Uterus (tissue), 4 donors: ENCODE measurements at places on chromosomes 2 and 18. TPM values are rescaled to one million over a fixed set of nuclear protein-coding genes. Genes with fewer than 3 reads are reported as not detected.

DNA sequence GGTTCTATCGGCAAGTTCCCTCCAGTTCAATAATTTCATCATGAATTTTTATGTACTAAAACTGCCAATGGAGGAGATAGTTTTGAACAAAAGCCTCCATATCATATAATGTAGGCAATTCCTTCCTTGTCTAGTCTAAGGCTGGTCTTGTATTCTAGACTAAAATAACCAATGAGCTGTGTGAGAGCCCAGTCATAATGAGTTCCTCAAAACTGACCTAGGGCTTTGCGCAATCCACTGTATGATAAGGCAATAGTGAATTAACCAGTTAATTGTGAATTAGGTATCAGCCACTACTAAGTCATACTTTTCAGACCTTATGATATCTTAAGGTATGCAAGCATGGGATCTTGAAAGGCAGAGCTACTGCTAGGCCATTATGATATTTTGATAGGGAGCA, 7.6 kb upstream of the UXS1 start:
- no peak for DNase-seq

- no peak for DNase-seq
Observed at GRCh38 chr18:13006531-13007247, 15.5 kb downstream of the CEP192 start.

- no peak for DNase-seq
Observed at GRCh38 chr2:136766073-136766404, 694 bp downstream of the THSD7B start.

DNA sequence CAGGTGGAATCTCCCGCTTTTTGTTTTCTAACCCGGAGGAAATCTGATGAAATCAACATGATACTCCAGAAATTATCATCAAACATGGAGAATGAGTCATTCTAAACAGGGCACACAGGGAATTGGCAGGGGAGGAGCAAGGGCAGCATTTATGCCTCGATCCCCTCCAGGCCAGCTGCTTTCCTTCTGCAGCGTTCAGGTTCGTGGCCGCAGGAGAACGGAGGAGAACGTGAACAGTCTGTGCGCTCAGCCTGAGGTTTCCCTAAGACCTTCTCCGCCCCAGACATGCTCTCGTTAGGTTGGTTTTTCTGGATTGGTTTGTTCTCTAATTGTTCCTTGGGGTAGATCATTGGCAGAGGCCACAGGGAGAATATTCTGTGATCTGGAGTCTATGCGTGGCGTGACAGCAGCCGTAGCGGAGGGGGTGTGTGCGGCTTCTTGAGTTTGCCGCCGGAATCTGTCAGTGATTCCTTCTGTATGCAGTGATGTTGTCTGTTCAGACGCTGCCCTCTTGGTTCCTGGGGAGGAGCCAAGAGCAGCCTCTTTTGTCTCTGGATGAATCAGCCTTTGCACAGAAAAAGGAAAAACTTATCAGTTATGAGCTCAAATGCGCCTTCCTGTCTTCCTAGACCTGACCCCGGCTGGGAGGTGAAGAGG, 75.9 kb downstream of the SH3BP4 start:
- no peak for DNase-seq

DNA sequence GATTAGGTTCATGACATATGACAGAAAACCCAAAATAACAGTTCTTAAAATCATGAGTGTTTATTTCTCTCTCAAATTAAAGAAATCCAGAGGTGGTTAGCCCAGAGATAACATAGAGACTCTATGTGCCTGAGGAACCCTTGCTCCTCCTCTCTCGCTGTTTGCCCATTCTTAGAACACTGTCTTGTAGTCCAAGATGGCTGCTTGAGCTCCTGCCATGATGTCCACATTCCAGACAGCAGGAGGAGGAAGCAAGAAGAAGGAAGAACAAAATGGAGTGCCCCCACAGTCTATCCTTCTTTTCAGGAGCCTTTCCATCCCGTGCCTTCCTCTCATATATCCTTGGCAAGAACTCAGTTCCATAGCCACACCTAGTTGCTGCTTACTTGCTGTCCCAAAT, 13.9 kb upstream of the ST8SIA5 start:
- no peak for DNase-seq

Gene STPG4
- total RNA-seq = not detected

Gene MYOM1
- total RNA-seq = 9.7 TPM
